Inflammatory macrophage treated with lipopolysaccharide for 1 hour (primary cell): ENCODE measurements at places on chromosomes 5 and 9.

DNA sequence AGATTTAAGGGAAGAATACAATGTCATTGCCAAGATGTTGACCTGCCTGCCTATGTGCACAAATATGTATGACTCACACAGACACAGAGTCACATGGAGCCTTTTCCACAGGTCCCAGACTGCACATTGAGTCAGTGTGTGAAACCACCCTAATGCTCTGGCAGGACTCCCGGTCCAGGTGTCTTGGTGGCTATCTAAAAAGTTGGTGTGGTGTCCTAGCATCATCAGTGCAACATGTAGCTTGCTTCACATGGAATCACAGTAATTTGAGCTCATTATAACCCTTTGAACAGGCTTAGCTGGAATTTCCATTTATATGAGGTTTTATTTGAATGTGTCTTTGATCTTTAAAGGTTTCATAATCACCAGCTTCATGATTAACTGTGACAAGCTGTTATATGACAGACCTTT, 10.7 kb downstream of the IFNA5 start:
- DNase-seq, result peak; percentile 12

DNA sequence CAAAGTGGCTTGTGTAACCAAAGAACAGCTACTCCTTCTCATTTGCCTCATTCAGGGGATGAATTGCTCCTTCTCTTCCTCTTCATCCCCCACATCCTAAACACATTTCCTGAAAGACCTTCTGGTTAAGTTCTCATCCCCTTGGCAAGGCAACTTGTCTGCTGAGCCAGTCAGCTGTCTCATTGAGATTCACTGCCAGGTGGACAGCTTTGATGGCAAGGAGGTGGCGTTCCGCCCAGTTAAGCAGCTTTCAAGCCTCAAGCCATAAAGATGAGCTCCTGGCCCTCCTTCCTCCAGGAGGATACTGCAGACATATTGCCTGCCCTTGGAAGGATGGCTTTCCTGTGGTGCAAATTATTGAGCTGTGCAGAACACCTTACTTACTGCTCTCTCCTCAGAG, 448.6 kb upstream of the MPDZ start:
- no peak for DNase-seq

- DNase-seq, result peak; percentile 74
Observed at GRCh38 chr9:36142510-36143244, 6.1 kb downstream of the GLIPR2 start.

- no peak for DNase-seq
Observed at GRCh38 chr5:172005708-172006320, 624 bp downstream of the FBXW11 start.

GRCh38 chr9:34035656-34036055, 13.0 kb downstream of the UBAP2 start:
- no peak for DNase-seq

- peak; percentile 30 for DNase-seq
Observed at GRCh38 chr9:108863891-108864290, 1.8 kb downstream of the ACTL7A start.

DNA sequence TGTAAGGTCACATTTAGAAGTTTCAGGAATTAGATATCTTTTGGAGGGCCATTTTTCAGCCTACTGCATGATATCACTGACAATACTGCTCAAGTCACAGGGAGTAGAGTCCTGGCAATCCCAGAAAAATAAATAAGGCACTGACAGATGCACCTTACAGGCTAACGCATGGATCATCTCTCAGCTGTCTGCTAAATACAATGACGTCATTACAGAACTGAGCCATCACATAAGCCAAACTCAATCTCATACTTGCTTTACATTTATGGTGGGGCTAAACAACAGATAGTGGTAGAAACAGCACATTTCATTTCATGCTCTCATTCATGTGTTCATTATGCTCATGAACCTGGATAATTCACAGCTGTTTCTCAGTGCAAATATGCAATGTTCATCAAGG, 243.7 kb downstream of the SEMA5A start:
- no peak for DNase-seq

DNA sequence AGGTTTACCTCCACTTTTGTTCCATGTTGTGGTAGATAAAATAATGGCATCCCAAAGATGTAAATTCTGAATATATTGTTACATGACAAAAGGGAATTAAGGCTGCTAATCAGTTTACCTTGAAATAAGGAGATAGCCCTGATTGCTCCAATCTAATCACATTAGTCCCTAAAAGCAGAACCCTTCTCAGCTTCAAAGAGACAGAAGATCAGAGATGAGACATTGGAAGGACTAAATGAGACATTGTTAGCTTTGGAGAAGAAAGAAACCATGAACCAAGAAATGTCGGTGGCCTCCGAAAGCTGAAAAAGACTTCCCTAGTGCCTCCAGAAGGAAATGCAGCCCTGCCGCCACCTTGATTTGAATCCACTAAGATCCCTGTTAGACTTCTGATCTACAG, 82.8 kb upstream of the PARP8 start:
- DNase-seq, result no peak

DNA sequence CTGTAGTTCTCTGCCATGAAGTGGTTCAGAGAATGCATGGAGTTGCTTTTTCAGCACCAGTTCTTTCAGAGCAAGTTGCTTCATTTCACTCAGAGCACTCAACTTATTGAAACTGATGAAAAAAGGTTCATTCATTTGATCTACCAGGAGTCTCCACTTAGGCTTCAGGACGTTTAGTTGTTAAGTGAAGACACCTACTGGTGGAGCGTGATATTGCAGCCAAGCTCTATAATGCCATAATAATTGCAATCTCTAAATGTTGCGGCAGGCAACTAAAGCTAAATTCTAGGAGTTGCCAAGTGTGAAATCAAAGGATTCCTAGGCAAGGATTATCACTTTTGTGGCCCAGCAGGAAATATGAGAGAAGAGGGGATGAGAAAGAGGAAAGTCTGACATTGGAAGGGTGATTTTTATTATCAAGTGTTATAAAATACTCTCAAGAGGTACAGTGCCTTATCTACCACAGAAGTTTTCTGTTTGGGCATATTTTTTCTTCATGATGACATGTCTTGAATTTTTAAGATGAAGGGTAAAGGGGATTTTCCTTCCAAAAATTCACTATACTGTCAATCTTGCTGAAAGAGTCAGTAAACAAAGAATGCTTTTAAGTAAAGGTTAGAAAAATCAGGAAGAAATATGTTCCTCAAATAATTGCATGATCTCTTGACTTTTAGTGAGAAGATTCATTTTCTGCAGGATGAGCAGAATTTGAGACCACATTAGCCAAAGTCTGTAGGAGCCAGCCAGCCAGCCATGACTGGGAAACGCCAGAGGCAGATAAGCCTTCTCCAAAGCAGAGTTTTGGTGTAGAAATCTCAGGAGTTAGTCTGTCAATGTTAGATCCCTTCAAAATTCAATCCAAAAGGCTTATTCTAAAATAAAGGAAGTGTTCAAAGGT, 83.4 kb downstream of the SH3PXD2B start:
- peak; percentile 61 for DNase-seq

- no peak for DNase-seq
Observed at GRCh38 chr5:65022932-65023331, 254.2 kb downstream of the CWC27 start.

- no peak for DNase-seq
Observed at GRCh38 chr9:77210116-77210515, 32.8 kb downstream of the VPS13A start.

- DNase-seq, result no peak
Observed at GRCh38 chr5:13606051-13606450, 338.4 kb downstream of the DNAH5 start.

DNA sequence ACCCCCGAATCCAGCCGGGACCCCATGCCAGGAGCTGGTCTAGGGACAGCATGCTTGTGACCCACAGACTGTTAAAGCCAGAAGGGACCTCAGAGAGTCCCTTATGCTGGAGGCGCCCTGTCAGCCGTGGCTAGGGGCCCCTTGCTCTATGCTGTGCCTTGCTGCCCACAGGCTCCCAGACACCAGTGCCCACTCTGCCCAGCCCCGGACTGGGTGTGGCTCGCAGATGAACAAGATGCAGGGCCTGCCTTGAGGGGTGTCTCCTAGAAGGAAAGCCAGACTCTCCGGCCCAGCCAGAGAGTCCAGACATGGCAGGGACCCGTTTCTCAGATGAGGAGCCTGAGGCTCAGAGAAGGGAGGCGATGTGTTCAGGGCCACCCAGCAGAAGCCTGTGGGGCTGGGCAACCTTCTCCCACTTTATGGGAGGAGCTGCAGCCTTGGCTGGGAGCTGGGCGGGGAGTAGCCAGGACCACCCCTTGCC, 85.7 kb downstream of the LMX1B start:
- no peak for DNase-seq

DNA sequence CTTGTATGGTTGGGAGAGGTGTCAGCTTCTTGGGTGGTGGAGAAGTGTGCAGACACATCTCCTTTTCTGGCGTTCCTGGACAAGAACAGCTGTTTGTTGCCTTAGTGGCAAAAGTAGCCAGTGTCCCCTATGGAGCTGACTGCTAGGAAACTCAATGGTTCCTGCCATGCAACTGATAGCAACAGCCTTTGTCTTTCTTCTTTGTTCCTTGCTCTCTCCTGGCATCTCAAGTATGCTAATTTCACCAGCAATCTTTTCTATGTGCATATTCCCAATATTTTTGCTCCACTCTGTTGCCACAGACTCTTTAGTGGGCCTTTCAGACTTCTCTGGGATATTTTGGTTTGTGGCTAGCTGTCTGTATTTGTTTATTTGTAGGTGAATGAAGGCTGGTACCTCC, 36.7 kb downstream of the FBXO4 start:
- no peak for DNase-seq

DNA sequence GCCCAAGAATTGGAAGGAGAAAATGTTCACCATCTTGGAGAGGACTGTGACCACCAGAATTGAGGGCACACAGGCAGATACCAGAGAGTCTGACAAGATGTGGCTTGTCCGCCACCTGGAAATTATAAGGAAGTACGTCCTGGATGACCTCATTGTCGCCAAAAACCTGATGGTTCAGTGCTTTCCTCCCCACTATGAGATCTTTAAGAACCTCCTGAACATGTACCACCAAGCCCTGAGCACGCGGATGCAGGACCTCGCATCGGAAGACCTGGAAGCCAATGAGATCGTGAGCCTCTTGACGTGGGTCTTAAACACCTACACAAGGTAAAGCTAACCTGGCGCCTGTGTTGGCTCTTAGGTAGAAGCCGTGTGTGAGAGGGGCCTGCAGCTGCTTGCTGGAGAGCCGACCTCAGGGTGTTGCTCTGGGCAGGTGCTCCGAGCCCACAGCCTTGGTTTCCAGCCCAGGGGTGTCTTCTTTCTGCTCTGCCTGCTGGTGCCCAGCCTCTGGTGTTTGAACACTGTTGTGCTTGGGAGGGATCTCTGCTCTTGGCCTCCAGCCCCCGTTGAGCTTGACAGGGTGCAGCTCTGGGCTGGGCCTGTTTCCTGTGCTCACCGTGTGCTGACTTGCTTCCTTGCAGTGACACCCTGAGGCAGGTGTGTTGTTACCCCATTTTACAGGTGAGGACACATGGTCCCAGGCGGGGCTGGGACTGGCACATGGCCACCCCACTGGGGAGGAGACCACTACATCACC, 10.9 kb downstream of the EXOC3 start:
- DNase-seq, result no peak

- DNase-seq, result no peak
Observed at GRCh38 chr5:1884678-1885403, 2.1 kb upstream of the IRX4 start.

- DNase-seq, result no peak
Observed at GRCh38 chr9:78273761-78274160, 23.2 kb upstream of the PSAT1 start.

DNA sequence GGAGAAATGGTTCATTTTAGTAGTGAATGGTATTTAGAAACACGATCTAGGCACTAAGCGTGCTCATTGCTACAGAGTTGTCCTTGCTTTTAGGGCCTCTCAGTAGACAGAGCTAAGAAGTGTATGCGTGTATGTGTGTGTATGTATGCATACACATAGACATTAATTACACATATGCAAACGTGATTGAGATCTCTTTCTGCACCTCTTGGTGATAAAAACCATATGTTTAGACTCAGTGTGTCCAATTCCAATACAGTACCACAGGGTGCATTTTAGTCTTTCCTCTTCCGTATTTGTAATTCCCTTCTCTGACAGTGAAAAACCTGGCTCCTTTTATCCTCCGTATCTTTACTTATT, 13.1 kb downstream of the TRIO start:
- no peak for DNase-seq

GRCh38 chr5:50441493-50441955, 436 bp upstream of the EMB start:
- DNase-seq, result no peak

- DNase-seq, result no peak
Observed at GRCh38 chr5:1349246-1349645, 4.3 kb upstream of the CLPTM1L start.

GRCh38 chr9:135370411-135371375, 108.9 kb upstream of the PPP1R26 start:
- no peak for DNase-seq

DNA sequence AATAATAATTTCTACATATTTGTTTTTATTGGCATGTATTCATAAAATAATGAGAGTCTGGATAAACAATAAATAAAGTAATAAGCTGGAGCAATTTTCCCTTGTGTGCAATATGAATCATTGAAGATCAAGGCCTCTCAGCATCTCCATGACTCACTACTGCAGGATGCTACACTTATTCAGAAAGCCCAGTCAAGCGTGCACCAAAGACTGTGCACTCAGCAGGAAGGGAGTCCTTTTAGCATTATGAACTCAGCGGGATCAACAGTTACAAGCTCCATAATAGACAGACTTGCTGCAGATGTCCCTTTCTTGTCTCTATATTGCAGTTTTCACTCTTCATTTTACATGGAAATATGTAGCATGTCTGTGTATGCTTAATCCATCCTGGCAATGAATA, 485.3 kb downstream of the CDH9 start:
- DNase-seq, result no peak

- no peak for DNase-seq
Observed at GRCh38 chr5:150172145-150172544, 5.6 kb downstream of the CDX1 start.

- DNase-seq, result no peak
Observed at GRCh38 chr9:130041648-130042405, 1.2 kb downstream of the FNBP1 start.

DNA sequence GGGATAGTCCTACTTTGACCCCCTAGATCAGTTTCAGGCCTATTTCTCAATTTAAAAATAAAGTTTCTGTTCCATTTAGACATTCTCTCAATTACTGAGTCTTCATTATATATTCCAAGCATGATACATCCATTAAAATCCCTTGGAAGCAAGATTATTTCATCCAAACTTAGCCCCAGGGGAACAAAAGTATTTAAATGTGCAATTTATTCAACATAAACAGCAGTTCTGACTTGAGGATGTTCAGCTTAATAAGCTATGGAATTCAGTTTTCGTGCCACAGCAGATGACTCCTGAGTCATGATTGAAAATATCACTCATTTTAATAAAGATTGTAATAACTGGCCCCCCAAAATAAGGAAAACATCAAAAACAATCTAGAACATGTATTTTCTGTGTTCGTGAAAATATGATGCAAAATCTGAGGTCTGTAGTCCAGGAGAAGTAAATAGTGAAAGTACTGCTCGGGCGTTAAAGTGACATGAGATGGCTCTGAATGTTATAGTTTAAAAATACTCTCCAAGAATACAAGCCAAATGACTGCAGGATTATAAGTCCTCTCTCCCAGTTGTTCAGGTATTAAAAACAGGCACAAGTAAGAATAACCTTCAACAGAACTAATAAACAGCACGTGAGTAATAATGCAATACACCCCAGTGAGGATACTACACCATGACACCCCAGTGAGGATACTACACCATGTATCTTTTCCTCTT, 67.1 kb downstream of the RETREG1 start:
- DNase-seq, result no peak
